ENCODE measurements at places on chromosomes 4 and X. TPM values are rescaled to one million over a fixed set of nuclear protein-coding genes. Genes with fewer than 3 reads are reported as not detected.

GRCh38 chr4:167955006-167955405, 137.3 kb upstream of the ANXA10 start:
- no peak for DNase-seq
- H3K4me1 ChIP-seq: no peaks in the 10 kb centered on the region

DNA sequence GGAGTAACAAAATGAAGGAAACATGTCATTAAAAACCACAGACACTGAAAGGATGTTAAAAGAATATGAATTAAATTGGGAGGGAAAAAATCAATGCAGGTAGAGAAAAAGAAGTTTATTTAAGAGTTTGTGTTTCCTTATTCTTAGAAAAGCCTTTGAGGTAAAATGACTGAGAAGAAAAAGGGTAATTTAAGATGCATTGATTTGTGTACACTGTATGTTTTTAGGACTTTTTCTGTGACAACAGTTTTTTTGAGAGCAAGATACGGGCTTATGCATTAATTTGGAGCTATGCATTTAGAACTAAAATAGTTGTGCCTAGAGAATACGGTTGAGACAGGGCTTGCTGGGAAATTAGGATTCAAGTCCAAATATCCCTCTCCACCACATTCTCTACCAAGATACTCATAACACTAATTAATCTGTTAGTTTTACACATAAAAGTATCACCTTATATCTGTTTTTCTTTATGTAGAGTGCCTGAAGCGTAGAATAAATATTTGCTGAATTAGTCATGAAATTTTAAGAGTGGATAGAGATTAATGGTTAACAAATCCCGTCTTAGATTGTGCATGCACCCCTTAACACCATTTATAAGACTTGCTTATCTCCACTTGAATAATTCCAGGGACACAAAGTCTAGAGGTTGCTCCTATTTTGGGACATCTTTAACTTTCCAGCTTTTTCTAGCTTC, 232.5 kb downstream of the PCDH7 start:
- no peaks in the 10 kb centered on the region for H3K36me3 ChIP-seq
- DNase-seq: no peak
- peaks cover 12% of the 10 kb centered on the region for H3K4me1 ChIP-seq
- H3K27me3 ChIP-seq: no peaks in the 10 kb centered on the region

GRCh38 chrX:25599061-25599460, 539.1 kb upstream of the MAGEB18 start:
- no peaks in the 10 kb centered on the region for H3K4me1 ChIP-seq
- H3K4me3 ChIP-seq: no peak overlapping the region
- no peaks in the 10 kb centered on the region for H3K36me3 ChIP-seq
- no peak overlapping the region for H3K27ac ChIP-seq
- DNase-seq: no peak
- H3K27me3 ChIP-seq: no peaks in the 10 kb centered on the region

DNA sequence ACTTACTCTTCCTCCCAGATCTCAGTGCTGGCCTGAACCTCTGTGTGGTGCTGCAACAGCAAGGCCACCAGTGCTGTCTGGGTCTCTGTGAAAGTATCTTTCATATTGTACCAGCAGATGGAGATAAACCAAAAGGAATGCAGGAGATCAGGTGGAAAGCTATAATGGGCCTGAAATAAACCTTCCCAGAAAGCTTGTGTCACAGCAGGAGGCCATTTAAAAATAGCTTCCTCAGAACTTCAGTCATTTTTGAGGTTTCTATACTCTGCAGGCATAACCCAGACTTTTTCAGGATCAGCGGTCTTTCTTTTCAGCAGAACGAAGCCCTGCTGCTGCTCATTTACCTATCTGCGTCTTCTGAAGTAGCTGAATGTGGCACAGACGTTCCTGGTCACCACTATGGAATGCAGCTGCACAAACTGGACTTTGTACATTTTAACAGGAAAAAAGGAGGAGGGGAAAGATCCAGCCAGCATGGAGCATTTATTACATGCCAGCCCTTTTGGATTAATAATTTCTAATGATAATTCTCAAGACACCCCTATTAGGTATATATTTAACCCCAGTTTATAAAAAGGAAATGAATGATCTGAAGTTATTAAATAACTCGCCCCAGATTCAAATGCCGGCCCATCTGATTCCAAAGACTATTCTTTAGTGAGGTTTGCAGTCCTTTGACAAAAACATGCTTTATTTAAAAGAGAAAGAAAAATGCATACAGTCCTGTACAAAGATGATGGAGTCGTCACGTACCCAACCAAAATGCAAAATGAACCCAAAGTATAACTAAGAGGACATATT, 119.7 kb downstream of the NFKB1 start:
- peak; percentile 13 for DNase-seq
- peaks cover 13% of the 10 kb centered on the region for H3K4me1 ChIP-seq
- peak overlapping the region; percentile 46 for H3K4me3 ChIP-seq
- H3K36me3 ChIP-seq: no peaks in the 10 kb centered on the region

Gene GAGE13
- total RNA-seq: not detected

Gene SH2D1A
- not detected for total RNA-seq
